ENCODE measurements at places on chromosomes 7 and 10.

DNA sequence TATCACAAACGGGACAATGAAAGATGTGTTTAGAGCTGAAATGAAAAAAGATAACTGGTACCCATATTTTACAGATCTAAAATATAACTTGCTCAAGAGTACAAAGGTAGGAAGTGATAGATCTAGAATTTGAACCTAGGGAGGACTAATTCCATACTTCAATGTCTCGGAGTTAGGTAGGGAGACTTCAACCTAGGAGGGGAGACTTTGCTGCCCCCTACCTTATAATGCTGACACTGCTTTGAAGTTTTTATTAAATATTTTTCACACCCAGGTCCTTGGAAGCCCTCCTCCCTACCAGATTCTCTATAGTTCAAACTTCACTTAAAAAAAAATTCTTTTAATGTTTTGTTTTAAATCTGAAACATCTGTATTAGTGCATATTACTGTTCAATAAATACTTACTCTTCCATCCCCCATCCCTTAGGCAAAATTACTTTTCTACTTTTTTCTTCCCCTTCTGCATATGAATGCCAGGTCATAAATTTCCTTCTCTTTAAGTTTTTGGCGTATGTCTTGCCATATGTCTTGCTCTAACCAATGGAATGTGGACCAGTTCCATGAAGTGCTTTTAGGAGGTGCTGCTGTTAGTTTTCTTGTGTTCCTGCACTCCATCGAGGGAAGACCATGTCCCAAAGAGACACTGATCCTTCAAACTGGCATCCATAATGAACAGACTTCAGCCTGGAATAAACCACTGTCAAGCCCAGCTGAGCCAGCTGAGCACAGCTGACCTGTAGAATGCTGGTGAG is 57.8 kb downstream of the MICU1 start:
- DNase-seq, result no peak

DNA sequence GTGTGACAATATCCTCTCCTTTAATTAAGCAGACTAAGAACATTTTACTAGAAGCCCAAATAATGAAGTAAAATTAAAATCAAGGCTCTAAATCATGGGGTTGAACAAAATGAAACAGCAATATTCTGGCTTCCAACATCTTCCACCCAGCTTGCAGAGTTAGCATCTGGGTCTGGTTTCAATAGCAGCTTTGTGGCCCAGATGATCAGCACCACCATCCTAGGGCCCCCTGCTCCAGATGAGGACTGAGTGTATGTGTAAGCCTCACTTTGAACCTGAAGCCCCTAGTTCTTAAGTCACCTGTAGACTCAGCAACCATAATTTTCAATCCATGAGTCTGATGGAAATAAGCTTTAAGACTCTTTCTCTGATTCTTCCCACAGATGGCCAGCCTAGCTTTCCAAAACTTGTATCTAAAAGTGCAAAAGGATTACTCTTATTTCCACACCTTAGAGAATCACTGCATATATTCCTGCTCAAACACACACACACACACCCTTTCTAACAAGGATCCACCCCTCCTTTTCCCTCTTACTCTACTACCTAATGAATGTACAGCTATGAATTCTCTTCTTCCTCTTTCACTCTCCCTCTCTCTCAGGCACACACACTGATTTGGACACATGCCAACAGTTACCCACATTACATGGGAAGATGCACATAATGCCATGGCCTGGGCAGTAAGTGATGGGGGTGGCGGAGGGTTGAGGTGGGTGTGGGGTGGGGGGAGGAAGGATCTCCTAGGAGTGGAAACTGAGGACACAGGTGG is 3.5 kb downstream of the DENND11 start:
- DNase-seq, result no peak

GRCh38 chr7:142365410-142365842 is 107.6 kb upstream of the PRSS58 start:
- no peak for DNase-seq

DNA sequence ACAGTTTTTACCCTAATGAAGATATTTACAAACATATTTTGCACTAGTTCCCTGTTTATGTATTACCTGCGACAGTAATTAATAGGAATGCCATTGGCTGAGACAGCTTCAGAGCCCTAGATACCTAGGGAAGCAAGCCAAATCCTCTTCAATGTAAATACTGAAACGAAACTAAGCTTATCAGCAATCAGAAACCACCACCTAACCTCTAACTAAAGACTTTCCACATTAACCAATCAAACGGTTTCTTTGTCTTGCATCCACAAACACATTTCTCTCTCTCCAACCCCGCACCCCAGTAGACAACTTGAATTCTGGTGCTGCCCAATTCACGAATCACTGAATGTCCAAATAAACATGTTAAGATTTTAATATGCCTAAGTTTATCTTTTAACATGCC is 474.4 kb upstream of the C7orf33 start:
- DNase-seq, result no peak

- DNase-seq, result no peak
Measured at GRCh38 chr7:101240226-101241014, 2.8 kb upstream of the CLDN15 start.

DNA sequence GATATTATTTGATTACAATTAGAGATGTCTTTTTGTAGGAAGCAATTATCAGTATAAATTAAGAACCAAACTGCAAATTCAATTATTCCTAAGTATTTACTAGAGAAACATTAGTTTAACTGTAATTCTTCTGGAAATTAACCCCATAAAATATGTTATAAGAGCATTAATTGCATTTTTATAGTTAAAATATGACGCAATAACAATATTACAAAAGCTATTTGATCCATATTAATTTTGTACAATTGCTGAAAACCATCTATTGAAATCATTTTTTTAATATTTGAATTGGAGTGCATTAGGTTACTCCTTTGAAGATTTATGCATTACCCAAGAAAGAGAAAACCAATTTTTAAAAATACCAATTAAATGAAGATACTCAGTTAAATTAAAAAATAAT is 254.8 kb upstream of the LRRTM3 start:
- no peak for DNase-seq

GRCh38 chr10:113979409-113979808 is 64.3 kb upstream of the ADRB1 start:
- DNase-seq, result no peak

GRCh38 chr10:87177-88080 is 38.3 kb upstream of the TUBB8 start:
- DNase-seq, result no peak

DNA sequence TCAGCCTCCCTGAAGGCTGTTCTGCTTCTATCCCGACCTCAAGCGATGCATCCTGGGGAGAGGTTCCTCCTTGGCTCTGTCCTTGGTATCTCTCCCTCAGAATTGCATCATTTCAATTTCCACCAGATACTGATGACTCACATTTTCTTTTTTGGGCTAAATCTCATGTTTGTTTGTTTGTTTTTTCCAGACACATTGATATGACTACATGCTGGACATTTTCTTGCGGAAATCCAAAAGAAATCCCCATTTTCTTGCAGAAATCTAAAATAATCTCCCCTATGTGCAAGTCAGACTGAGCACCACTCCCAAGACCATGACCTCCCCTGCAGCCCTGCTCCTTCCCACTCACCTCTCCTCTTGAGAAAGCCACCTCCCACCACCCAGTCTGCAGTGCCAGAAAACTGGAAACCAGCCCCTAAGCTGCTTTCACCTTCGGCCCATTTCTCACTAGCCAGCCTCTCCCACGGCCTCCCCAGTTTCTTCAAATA is 260.2 kb upstream of the PRKCQ start:
- no peak for DNase-seq

DNA sequence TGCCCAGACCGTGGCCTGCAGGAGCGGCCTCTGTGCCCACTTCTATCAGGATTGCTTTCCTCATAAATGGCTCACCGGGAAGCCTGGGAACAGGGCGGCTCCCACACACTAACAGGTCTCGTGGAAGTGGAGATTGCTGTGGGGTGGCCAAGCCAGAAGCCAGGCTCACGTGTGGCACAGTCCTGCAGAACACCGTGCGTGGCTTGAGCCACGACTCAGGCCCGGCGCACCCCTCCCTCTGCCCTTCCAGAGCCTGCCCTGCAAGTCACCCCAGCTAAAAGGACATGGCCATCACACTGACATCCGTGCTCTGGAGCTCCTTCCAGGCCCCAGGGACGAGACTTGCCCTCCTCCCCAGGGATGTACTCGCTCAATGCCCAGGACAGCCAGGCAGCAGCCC is 7.0 kb downstream of the GPER1 start:
- no peak for DNase-seq

DNA sequence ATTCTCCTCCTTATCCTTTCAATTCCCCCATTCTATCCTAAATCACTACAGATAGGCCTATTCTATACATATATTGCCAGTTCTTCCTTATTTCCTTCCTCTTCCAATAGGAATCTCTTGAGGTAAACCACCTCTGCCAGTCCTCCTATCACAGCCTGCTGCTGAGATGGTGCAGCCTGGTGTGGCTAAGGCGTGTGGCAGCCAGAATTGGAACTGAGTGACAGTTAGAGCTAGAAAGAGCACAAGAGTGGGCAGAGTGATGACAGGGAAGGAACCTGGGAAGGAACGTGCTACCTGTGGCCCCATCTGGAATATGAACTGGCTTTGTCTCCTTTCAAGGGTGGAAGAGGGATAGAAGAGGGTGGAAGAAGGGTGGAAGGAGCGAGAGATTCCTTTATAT is 187.7 kb downstream of the HECW1 start:
- DNase-seq, result no peak

GRCh38 chr7:27405780-27406179 is 163.2 kb downstream of the EVX1 start:
- no peak for DNase-seq

- no peak for DNase-seq
Measured at GRCh38 chr10:5608608-5609220, 57.7 kb downstream of the ASB13 start.

DNA sequence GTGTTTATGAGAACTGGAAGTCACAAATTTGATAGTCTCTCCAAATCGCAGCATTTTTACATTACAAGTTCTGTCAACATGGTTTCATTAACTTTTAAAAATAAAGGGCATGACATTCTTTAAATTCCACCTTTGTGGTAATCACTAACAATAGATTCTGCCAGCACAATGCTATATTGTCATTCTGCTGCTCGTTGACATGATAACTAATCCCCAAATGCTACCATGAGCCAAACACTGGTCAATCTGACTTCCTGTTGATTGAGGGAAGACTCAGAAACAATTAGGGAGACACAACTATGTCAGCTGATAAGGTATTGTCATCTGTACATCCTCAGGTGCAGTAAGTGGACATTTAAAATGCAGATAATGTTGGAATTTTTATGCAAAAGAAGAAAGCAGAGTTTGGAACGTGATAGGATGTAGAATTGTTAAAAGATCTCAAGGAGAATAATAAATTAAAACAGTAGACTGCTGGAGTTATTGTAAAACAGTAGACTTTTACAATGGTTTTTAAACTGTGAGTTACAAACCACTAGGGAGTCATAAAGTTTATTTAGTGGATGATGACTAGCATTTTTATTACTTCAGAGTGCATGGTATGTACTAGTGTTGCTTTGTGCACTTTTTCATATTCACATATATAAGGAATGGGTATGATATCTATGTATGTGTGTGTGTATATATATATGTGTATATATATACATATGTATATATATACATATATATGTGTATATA is 126.4 kb upstream of the DKK1 start:
- DNase-seq, result no peak

GRCh38 chr7:148556892-148557291 is 33.7 kb upstream of the C7orf33 start:
- DNase-seq, result no peak

DNA sequence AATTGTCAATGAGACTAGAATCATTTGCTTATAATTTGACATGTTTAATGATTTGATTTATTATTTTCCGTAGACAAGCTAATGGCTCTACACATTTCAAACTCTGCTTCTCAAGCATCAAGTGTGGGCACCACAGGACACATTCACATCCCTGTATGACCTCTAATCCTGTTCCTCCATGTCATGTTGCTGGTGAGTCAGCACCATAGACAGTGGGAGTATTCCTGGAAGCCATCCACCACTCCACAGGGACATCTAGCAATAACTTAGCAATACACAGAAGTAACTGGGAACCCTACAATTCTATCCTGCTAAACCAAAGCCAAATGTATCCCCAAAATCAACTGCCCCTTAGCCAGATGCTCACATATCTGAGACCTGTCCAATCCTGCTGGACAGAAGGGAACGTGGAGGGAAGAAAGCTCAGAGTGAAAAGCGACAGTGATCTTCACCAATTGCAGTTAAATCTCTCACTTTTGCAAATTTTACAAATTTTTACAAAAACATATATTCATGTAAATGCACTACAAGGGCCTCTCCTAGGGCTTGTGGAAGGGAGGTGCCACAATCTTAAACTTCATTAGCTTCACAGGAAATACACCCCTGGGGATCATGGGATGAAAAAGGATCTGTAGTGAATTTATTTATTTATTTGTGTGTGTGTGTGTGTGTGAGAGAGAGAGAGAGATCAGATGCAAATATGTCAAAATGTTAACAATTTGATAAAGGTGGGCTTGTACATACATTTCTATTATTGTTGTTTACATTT is 126.5 kb downstream of the GFRA1 start:
- DNase-seq, result no peak

- no peak for DNase-seq
Measured at GRCh38 chr7:48759431-48760080, 164.8 kb upstream of the CDC14C start.

DNA sequence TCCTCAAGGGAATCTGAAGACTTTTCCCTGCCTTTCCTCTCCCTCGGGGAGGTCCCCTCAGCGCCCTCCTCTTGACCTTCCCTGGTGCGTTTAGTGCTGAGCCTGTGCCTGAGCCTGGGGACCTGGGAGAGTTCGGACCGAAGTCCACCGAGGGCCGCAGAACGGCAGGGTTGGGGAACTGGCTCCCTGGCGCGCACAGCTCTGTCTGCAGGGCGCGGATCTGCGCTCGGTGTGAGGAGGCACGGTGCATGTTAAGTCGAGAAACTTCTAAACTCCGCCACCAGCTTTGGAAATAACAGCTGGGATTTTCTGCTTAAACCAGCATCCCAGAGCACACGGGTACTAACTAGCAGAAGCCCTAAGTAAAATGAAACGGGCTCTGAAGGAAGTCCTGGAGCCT is 44.2 kb upstream of the SLC29A4 start:
- no peak for DNase-seq

DNA sequence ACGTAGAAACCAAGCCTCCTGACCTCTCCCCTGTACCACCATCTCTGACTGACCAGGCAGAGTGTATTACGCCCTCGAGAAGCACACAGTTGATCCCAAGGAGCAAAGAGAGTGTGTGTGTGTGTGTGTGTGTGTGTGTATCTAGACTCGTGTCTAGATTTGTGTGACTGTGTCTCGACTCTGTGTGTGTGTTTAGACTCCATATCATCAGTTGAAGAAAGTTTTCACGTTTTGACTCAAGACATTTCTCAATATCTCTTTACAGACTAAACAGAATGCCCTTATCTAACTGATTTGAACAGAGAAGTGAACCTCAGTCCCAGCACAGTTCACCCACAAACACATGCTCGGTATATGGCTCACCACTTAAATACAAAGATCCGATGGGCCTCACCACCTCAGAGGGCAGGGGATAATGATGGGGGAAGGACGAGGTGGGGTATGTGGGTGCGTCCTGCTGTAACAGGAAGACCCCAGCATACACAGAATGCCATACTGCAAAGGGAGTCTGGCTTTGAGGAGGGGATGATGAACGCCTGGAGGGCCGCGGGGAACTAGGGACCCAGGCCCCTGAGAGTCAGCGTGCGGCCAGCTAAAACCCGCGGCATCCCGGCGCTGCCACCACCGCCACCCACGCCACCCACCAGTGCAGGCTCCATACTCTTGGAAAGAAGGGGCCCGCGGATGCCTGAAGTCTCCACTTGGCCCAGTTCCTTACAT is 780 bp downstream of the ALDH18A1 start:
- DNase-seq, result no peak

- DNase-seq, result no peak
Measured at GRCh38 chr7:73891178-73891885, 30.4 kb downstream of the TMEM270 start.
